CD4-positive, alpha-beta T cell treated with Interleukin-4 for 4 hours (primary cell): ENCODE measurements at places on chromosomes 1 and 21.

DNA sequence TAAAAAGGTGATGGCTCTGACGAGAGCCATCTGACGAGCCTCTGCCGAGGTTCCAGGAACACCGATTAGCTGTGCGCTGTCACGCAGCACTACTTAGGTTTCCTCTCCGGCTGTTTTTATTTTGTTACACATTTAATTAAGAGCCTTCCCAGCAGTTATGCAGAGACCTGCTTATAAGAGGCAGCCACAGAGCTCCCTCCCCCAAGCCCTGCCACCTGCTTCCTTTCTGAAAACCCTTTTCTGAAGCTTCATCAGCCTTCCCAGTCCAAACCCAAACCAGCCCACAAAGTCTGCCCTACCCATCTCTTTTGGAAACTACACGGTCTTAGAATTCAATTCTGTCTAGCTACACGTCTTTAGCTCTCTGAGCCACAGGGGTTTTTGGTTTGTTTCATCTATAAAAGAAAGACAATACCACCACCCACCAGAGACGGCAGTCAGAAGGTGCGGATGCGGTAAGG is 49.1 kb downstream of the ERI3 start:
- peak; percentile 1 for DNase-seq

DNA sequence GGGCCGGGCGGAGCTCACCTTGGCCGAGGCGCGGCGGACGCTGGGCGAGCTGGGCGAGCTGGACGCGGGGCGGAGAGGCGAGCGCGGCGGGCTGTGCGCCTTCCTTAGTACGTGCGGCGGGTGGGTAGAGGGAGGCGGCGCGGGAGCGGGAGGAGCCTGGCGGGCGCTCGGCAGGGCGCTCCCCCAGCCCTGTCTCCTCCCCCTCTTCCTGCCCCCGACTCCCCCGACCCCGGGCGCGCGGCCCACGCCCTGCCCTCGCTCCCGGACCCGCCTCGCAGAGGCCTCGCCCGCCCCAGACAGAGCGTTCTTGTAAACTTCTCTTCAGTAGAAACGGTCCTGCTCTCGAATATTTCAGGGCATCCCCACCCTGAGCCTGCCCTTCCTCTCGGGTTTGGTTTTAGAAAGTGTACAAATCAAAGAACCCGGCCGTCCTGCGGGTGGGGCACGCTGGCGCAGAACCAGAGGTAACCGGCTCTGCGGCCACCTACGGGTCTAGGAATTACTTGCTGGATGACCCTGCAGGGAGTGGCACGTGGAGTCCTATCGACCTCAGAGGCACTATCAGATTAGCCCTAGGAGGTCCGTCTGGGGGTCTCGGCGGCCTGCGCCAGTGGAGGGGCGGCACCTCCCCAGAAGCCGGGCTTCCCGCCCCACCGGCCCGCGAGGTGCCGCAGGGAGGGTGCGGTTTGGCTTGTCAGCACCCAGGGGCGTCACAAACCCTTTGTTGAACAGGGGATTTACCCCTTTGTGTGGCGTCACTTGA is at the start of gene S100A10:
Gene S100A10 (minus strand): TSS at position 126 of the 763 bp plus-strand sequence. CDS start 7,629 bp downstream, outside the sequence.
- peak; percentile 94 for DNase-seq

GRCh38 chr1:223831755-223832636 is 13.8 kb downstream of the TP53BP2 start:
- DNase-seq = peak; percentile 82

- DNase-seq = no peak
Measured at GRCh38 chr1:26022404-26022779, 817 bp downstream of the EXTL1 start.

DNA sequence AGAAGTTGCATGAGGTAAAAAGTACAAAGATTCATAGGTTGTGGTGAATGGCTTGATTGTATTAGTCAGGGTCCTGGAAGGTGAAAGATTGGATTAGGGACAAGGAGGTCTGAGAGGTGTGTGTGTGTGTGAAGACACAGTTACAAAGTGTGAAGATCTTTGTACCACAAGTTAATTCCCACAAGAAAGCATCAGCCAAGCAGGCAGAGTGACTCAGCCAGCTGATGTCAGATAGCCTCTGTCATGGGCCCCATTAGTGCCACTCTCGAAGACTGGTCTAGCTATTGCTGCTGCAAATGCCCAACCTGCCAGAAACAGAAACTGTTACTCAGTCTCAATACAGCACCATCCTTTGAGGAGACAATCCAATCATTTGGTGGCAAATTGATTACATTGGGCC is 96.5 kb downstream of the DTL start:
- DNase-seq = no peak

GRCh38 chr21:25462517-25462971 is 144.7 kb downstream of the MRPL39 start:
- peak; percentile 18 for DNase-seq

DNA sequence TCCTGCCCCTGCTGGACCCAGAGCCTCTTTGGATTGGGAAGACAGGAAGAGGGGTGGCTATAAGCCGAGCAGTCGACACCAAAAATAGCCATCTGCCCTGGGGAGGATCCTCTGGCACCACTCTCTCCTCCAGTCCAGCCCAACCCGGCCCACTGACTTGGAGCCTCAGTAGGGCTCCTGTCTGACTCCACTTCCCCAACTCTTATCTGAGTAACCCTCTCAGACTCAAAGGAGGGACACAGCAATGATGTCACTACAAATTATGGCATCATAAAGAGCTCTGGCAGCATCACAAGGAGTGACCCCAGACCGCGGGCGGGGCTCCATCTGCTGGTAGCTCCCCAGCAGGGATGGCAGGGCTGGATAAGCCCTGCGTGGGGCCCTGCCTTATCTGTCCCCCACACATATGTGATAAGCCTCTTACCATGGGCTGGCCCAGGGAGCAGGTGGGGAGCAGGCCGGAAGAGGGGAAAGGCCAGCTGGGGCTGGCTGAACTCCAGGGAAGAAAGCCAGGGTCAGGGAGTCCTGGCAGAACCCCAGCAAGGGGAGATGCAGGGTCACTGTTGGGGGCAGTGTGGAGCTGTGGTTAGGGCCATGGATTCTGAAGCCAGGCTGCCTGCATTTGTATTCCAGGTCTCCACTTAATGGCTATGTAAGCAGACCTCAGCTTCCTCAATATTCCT is 4.6 kb upstream of the SLC6A9 start:
- DNase-seq = no peak

DNA sequence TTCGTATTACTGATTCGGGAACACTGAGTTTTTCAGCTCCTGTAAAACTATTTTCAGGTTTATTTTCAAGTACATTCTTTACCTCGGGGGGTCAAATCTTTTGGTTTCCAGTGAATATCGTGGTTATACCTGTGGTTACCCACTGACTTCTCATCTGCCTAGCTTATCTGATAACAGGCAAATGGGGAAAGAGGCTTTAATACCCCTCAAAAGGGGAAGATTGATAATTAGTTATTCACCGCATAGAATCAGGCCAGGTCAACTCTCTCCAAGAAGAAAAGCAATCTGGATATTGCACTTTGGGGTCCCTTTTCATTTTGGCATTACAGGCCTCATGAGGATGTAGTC is 23.0 kb downstream of the RUNX1 start:
- DNase-seq = peak; percentile 71

GRCh38 chr1:162305969-162306368 is 70.7 kb downstream of the SPATA46 start:
- DNase-seq = no peak

- no peak for DNase-seq
Measured at GRCh38 chr1:9006956-9007615, 19.1 kb downstream of the SLC2A7 start.

DNA sequence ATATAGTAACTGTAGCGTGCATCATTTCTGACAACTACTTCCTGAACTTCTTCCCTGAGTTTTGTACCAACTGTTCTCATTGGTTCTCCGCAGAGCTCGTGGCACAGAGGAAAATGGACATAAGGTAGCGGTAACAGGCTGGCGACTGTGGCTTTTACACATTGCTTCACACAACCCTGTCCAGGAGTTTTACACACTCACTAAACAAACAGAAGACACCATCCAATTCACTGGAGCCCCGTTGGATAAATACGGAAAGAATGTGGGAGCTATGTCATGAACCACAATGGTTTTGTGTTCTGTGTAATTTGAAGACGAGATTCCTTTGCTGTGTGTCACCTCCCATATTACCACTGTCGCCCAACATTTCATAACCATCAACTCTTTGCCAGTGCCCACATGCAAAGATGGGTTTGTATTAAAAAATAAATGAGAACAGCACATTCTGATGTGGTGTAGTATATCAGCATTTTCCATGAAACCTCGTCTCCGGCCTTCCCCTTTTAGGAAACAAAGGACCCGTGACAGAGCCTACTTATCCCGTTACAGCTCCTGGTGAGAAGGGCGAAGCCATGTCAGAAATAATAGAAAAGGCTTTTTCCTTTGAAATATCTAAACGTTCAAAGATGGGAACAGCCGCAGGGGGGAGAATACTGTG is 47.4 kb upstream of the ENAH start:
- no peak for DNase-seq

DNA sequence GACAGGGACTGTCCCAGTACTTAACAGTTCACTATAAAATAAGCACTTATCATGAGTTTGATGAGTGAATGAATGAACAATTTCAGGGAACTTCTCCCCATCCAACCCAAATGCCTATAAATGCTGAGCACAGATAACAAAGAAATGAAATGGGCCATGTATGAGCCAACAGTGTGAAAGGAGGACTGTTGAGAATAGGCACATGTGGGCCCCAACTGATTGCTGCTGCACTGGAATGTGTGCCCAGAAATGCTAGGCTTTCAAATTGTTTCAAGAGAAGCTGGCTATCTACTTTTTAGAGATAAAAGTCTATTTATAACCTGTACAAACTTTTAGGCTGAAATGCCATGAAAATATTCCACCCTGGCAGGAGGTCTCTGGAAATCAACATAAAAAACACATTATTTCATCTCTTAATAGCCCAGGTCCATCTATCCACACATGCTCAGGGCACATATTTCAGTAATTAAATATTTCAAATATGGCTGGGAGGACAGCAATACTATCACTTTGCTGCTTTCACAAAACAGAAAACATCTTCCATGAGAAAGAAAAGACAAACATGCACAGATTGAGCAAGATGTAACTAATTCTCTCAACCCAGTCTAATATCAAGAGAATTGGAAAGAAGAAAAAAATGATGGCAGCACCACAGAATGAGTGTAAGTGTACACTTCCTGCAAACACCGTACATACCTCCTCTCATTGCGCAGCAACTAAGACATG is 49.8 kb downstream of the COLGALT2 start:
- DNase-seq = no peak

GRCh38 chr1:203440771-203441170 is 34.8 kb upstream of the PRELP start:
- no peak for DNase-seq

DNA sequence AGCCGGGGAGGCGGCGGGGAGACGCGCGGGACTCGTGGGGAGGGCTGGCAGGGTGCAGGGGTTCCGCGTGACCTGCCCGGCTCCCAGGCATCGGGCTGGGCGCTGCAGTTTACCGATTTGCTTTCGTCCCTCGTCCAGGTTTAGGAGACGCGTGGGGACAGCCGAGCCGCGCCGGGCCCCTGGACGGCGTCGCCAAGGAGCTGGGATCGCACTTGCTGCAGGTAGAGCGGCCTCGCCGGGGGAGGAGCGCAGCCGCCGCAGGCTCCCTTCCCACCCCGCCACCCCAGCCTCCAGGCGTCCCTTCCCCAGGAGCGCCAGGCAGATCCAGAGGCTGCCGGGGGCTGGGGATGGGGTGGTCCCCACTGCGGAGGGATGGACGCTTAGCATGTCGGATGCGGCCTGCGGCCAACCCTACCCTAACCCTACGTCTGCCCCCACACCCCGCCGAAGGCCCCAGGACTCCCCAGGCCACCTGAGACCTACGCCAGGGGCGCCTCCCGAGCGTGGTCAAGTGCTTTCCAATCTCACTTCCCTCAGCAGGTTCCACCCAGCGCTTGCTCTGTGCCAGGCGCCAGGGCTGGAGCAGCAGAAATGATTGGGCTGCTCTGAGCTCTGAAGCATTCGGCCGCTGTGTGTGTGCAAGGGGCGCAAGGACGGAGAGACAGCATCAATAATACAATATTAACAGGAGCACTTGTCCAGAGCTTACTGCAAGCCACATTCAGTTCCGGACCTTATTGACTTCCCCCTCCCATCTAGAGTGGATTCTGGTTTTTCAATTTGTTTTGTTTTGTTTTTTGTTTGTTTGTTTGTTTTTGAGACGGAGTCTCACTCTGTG is 10.3 kb downstream of the SIM2 start:
- DNase-seq = no peak

- DNase-seq = no peak
Measured at GRCh38 chr1:248065071-248065470, 18.4 kb downstream of the OR2L3 start.

GRCh38 chr1:40162753-40163441 is 1.7 kb downstream of the RLF start:
- no peak for DNase-seq

- no peak for DNase-seq
Measured at GRCh38 chr1:31099293-31100032, 33.9 kb upstream of the PUM1 start.

- no peak for DNase-seq
Measured at GRCh38 chr1:97139512-97139911, 417.9 kb downstream of the PTBP2 start.

DNA sequence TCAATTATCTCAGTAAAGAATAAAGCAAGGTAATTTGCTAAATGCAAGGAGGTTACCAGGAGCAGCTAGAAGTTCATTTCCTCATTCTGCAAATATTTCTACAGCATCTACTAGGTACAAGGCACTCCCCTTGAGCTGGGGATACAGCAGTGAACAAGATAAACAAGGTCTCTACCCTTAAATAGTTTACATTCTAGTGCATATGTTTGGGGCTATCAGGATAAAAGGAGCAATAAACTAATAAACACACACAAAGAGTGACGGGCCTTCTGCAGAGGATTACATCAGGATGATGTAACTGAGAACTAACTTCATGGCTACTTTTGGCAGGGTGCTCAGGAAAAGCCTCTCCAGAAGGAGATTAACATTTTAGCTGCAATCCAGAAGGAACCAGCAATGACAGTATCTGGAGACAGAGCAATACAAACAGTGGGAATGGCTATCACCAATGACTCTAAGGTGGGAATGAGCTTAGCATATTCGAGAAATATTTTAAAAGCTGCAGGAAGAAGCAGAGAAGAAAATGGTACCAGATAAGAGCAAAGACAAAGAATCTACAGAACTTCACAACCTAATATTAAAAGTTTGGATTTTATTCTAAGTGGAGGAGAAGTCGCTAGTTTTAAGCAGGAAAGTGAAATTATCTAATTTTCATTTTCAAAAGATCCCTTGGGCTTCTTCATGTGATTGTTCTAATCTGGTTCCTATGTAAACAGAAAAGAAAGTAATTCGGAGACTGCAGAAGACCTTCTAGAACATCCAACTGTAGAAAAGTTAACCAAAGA is 25.8 kb downstream of the TP53BP2 start:
- DNase-seq = no peak

GRCh38 chr1:7669559-7670311 is 101.4 kb upstream of the VAMP3 start:
- peak; percentile 43 for DNase-seq

- DNase-seq = no peak
Measured at GRCh38 chr1:167554028-167554779, 642 bp upstream of the CREG1 start.

DNA sequence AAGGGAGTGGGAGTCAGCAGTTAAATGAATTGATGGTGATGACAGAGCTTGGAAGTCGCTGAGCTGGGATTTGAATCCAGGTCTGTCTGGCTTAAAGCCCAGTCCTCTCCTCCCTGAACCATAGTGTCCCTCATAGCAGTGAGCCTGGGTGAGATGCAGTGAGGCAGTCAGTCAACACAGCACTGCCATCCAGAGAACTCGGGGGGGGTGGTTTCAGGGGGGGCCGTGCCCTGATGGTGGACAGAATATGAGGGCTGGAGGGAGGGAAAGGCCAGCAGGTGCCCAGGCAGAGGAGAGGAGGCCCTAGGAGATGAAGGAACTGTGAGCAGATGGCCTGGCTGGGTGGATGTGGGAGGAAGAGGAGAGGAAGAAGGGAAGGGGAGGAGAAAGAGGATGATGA is 405.6 kb downstream of the PTPRU start:
- DNase-seq = no peak

- DNase-seq = no peak
Measured at GRCh38 chr21:39161064-39161463, 22.2 kb downstream of the PSMG1 start.
